Activated T-cell treated with anti-CD3 and anti-CD28 coated beads, Interleukin-2, amount 50 U/mL, for 48 hours (primary cell): ENCODE measurements at places on chromosomes 3 and 15.

DNA sequence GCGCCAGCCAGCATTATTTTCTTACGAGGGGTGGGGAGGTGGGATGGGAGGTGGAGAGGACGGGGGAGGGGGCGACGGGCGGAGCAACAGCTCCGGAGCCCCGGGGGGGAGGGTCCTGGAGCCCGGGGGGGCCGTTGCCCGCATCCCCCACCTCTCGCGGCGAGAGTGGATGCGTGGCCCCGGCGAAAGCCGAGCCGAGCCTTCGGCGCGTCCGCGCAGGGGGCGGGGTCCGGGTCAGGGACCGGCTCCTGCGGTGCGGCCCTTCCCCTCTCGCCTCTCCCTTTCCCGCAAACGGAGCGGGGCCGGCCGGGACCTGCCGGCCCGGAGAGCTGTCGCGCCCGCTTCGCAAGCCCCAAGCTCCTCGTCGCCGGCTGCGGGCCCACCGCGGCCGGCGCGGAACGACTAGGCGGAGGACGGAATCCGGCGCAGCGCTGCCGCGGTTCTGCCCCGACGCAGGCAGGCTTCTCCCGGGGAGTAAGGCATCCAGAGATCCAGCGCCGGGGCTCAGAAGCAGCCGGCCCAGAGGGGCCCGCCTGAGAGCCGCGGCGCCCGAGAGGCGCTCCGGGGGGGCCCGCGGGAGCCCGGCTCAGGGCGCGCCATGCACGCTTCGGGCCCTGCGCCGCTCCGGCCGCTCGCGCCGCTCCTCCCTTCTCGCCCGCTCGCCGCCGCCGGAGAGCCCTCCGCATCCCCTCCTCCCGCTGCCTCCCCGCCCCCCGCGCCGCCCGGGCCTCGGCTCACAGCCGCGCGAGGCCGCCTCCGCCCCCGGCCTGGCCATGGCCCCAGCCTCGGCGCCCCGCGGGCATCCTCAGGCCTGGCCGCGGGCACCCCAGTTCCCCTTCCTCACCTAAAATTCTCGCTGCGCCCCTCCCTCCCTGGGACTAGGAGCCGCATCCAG, 459 bp upstream of the ADCY5 start:
- peak; percentile 38 for DNase-seq

- no peak for DNase-seq
Measured at GRCh38 chr3:129971351-129972052, 3.0 kb upstream of the TRH start.

DNA sequence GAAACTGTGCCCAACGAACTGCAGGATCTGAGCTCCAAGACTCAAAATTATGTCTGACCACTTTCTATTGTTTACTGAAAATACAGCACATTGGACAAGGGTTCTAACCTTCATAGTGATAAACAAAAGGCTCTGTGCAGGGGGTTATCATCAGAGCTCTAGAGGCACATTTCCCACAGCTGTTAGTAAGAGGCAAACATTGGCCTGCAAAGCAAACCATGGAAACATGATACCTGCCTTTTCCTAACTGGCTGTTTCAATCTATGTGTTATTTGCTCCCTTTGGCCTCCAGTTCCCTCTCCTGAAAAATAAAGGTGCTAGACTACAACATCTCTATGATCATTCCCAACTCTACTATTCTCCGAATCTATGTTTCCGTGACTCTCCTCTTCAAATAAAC, 159.7 kb upstream of the ARHGEF26 start:
- no peak for DNase-seq

DNA sequence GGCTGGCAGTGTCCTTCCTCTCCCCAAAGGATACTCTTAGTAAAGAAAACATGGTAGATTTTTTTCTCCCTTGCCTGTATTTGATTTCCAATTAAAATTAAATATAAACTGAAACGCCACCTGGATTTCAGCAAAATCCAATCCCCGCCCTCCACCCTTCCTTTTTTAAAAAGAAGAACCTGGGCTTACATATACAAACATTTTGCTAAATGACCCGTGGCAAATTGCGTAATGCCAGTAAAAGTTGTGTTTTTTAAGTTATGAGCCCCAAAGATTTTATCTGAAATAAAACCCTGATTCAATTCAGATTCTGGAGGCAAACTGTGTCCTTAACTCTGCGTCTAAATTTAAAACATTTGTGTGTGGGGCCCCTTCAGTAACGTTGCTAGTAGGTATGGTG, 403.0 kb downstream of the FOXP1 start:
- no peak for DNase-seq

DNA sequence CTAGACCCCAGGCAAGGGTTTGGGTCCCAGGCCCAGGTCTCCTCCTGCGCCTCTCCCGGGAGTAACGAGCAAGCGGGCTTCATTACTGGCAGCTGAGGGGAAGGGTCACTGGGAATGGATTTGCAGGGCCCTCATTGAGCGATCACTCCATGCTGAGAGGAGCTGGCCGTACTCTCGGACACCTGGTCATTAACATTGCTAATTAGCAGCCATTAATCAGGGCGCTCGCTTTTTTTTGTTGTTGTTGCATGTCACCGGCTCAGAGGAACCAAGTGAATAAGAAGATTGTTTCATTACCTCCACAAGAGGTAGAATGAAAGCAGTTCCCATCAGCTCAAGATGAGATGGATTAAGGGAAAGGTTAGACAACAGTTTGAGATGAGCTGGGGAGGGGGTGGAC, 293.0 kb upstream of the ATP11B start:
- DNase-seq = no peak

DNA sequence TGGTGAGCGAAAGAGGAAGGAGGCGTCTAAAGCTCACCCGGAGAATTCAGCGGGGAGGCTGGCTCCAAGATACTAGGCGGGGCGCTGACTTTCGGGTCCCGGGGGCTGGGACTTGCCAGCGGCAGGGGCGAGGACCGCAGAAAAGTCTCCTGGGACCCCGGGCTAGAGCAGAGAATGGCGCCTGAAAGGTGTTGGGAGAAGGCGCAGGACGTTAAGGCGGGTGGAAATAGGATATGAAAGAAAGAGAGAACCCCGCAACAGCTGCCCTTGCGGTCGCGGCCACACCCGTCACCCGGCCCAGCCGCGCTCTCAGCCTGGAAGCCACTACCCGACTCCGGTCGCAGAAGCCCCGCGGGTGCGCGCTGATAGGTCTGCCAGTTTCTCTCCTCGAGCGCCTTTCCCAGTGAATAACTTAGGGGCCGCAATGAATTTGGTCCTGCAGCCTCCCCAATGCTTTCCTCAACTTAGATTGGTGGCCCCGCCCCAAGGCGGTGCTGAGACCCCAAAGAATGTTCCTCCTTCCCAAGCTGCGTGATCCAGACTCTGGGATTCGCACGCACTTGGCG, 604 bp downstream of the LTK start:
- no peak for DNase-seq

GRCh38 chr3:172018364-172018763, 21.0 kb upstream of the FNDC3B start:
- DNase-seq = no peak

GRCh38 chr15:57477736-57478522, 101.6 kb downstream of the CGNL1 start:
- no peak for DNase-seq

DNA sequence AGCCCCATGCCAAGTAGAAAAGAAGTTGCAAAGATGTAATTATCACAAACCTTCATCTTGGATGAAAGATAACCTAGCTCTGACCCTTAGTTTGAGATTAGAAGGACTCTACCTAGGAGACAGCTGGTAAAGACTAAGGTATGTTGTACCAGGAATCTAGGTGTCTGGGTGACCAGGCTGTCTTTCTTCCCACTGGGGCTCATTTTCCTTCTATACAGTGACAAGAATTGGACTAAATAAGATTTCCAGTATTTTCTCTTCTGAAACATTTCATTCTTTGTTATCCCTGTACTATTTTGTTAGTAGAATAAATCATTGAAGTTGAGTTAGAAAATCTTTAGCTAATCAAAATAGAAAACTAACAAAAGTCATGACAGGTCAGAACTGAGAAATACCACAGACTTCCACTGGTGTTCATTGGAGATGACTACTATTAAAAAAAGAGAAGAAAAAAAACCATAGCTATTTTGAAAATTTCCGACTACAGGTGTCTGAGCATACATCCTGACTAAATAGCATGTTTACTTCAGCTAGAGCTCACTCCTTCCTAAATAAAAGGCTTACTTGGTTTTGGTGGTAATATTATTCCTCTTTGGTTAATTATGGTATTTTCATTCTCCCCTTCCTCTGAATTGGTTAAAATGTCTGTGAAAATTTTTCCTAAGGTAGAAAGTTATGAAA, 10.1 kb downstream of the TGFBR2 start:
- no peak for DNase-seq

DNA sequence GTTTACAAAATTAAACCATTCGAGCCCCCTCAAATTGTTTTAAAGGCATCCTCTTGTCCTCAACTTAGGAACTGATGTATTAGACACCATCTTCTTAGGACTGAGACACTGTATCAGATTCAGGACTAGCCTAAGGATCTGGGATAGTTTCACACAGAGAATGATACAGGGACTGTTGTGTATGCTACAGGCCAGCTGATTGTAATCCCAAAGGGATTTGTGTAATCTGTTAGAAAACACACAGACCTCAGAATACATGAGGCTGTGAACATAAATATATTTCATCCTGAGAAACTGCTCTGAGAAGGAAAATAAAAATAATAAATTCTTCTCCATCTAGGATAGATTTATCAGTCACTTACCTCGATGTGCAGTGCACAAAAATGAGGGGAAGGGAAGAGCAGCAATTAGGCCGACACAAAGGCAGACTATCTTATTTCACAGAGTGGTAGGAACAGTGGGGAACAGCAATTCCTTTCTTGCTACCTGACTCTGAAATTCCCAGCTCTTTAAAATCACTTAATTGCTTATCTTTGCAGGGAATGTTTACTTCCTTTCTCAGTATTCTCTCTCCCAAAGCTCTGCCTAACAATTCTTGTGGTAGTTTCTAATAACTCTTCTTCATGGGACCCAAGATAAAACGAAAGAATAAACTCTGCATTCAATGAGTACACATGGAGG, 322.5 kb downstream of the MAGI1 start:
- DNase-seq = no peak

GRCh38 chr3:175307642-175308041, 448.5 kb downstream of the NAALADL2 start:
- no peak for DNase-seq

DNA sequence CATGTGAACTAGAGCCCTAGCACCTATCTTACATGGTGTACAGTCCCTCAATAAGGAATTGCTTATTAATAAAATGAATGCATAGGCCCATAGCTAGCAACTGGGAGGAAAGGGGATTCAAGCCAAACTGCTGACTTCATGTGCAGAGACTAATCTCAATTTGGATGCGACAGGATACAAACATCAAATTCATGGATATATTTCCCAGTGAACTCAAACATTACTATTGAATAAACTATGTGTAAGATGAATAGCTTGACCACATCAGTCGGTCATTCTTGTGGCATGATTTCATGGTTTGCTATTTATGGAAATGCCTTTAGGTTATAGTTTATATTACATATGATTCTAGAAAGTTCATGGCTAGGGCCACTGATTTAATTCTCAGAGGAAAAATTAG, 268.6 kb upstream of the SLITRK3 start:
- no peak for DNase-seq

- no peak for DNase-seq
Measured at GRCh38 chr3:156201411-156202405, 81.3 kb downstream of the KCNAB1 start.

- no peak for DNase-seq
Measured at GRCh38 chr15:25568751-25569150, 129.9 kb upstream of the UBE3A start.

DNA sequence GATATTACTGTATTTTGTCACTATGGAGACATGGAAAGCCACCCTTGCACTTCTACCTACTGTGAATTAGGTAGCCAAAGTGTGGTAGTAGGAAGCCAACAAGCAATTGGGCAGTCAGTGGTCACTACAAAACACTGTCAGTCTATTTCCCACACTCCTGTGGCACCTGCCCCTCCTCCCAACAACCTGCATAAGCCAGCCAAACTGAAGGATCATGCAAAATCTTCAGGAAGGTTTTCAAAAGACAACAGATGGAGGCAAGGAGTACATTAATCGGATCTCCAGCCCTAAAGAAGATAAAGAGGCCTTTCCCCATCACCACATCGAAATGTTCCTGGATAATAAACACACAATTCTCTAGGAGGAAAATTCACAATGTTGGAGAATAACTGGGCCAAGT, 11.9 kb downstream of the POMGNT2 start:
- DNase-seq = no peak

GRCh38 chr15:49418811-49419210, 4.2 kb upstream of the FGF7 start:
- DNase-seq = no peak

DNA sequence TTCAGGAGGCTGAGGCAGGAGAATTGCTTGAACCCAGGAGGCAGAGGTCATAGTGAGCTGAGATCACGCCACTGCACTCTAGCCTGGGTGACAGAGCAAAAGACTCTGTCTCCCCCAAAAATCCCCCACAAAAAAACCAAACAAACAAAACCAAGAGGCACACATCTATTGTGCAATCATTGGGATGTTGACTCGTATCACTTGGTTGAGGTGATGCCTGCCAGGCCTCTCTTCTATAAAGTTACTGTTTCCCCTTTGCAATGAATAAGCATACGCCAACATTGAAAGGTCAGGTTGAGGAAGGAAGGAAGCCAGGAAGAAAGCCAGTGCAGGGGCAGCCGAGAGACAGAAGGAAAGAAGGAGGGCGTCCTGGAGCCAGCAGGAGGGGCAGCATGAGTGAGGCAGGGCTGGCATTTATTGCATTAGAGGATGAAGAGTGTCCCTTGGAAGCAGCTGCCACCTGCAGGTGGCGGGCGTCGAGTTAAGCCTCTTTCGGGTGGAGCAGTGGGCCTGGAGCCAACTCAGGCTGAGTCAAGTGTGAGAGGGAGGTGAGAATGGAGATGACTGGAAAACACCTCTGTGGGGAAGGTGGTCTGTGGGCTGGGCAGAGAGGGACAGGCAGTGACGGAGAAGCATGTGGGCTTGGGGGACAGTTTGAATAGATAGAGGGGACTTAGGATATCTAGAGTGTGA, 8.3 kb upstream of the CSPG4 start:
- DNase-seq = peak; percentile 80
